ENCODE measurements at places on chromosomes 6 and 20. TPM values are rescaled to one million over a fixed set of nuclear protein-coding genes. Genes with fewer than 3 reads are reported as not detected.

DNA sequence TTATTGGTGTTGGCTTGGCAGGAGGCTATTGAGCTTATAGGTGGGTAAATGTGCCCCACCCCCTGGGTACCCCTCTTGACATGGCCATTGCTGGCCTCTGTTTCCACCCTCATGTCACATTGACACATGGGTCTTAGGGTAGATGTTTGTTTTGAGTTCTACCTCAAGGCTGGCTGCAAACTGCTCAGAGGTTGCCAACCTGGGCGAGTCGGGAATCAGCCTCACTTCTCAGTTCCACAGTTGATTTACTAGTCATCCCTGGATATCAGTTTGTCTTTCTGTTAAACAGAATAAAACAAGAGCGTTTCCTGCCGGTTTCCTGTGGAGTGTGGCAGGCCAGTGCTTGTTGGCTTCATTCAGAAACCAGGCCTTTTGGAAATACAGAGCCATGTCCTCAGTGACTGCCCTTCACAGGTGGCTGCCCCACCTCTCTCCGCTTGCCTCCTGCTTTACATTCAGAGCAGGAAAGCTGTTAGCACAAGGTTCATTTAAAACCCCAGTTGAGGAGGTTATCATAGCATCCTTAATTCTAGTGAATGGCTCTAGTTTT is 105.6 kb downstream of the TCP11 start:
- no peak for DNase-seq

DNA sequence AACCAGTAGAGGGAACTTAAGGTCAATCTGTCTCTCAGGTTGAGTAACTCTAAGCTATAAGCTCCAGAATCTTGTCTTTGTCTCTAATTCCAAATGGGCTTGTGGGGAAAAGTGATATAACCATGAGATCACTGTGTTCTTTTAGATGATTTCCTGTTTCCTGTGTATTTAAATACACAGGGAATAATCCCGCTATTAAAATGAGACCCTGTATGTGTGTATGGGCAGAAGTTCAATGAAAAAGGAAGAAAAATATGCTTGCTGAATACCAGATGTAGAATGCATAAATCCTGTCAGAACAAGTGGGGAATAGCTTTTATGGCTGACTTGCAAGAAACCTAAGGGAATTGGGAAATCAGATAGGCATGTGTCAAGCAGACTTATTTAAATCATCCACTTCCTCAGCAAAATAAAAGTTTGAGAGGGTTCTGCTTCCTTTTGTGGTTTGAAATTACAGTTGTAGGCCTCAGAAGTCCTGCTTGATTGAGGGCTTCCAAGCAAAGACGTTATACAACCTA is 164.7 kb upstream of the PDE7B start:
- no peak for DNase-seq

DNA sequence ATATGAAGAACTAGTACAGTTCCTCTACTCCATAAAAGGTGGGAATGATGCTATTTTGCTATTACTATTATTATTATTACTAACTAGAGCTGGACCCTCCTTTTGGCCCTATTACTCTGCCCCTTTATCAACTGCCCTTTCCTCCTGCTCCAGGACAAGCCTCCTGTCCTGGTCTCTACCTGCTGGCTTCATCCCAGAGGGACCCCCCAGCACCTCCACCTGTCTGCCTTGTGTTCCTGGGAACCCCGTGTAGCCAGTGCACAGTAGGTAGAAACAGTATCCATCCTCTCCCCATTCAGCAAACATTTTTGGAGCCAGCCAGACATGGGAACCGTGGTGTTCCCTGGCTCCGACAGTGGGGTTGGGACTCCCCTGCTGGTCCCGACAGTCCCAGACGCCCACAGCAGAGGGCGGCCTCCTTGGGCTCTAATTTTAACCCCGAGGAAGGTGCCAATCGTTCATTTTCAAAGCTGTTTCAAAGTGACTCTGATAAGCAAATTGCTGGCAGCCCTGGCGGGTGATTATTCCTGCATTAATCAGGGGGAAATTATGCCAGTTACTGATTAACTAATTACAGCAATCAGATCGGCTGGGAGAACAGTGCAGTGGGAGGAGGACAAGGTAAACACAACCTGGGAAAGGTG is 44.2 kb upstream of the MDGA1 start:
- peak; percentile 40 for DNase-seq

DNA sequence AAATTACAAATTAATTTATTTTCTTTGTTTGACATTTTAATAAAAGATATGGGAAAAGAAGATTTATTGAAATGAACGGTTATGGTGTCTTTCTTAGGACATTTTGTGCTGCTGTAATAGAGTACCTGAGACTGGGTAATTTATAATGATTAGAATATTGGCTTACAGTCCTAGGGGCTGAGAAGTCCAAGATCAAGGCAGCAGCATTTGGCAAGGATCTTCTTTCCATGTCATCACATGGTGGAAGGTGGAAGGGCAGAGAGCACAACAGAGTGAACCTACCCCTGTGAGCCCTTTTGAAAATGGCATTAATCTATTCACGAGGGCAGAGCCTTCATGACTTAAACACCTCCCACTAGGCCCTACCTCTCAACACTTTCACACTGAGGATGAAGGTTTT is 75.7 kb upstream of the LTV1 start:
- DNase-seq: no peak

The MUCL3 gene
- not detected for total RNA-seq

The MOXD1 gene
- 6.5 TPM for total RNA-seq
